ENCODE measurements at places on chromosomes 4 and X. TPM values are rescaled to one million over a fixed set of nuclear protein-coding genes. Genes with fewer than 3 reads are reported as not detected.

GRCh38 chr4:3677748-3678070, 88.5 kb upstream of the ADRA2C start:
- DNase-seq: no peak

GRCh38 chrX:154712781-154713740, 37.8 kb downstream of the GAB3 start:
- DNase-seq: no peak

DNA sequence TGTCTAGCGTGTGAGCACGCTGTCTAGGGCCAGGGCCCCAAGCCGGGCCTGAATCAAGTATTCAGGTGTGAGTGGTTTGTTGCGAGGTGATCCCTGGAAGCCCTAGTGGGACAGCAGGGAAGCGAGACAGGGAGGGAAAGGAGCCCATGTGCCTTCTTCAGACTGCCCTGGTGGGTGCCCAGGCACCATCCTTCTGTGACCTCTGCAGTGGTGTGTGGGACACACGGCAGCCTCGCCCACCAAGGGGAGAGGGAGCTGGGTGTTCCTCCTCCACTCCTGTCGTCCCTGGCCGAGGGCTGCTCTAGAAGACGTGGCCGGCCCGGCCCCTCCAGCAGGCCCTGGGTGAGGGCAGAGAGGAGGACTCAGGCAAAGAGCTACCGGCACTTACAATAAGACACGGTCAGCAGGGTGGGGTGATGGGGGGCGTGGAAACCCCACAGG, 47.4 kb downstream of the HTRA3 start:
- no peak for DNase-seq

DNA sequence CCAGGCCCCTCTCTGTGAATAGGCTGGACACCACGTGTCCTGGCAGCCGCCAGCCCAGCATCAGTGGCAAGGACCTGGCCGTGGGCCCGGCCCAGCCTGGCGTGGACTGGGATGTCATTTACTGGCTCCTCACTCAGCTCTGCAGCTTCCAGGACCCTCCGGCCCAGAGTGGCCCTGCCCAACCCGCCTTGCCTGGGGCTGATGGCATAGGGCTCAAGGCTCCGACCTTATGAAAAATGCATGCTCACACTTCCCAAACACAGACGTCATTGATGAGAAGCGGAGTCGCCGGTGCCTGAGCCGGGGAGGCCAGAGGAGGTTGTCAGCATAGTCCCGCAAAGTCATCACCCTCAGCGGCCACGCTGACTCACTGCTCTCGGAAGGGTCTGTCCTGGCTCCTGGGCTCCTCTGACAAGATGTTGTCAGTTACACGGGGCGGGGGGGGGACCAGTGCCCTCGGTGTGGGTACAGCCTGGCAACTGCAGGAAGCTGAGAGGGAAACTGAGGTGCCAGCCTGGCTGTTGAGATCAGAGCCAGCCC, 14.3 kb downstream of the CFAP99 start:
- DNase-seq: no peak

DNA sequence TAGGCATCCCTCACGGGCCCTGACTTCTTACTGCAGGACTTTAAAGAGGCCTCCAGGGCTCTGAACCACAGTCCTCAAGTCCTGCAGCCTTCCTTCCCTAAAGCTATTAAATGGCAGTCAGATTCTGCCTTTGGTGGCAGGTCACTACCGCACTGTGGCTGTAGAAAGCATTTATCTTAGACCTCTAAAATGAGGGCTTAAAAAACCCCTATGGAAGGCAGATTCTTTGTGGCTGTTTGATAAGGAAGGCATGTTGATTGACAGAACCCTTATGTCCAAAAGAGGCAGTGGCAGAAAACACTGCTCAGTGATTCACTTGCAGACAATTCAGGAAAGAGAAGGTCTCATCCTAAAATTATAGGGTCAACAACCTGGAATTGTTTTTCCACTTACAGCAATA, 79.2 kb downstream of the FBXL5 start:
- DNase-seq: no peak

GRCh38 chrX:36199928-36200327, 280.4 kb downstream of the CFAP47 start:
- no peak for DNase-seq

- no peak for DNase-seq
Observed at GRCh38 chr4:25911356-25911755, 2.7 kb upstream of the SMIM20 start.

- no peak for DNase-seq
Observed at GRCh38 chr4:155769090-155769489, 10.3 kb downstream of the GUCY1B1 start.

DNA sequence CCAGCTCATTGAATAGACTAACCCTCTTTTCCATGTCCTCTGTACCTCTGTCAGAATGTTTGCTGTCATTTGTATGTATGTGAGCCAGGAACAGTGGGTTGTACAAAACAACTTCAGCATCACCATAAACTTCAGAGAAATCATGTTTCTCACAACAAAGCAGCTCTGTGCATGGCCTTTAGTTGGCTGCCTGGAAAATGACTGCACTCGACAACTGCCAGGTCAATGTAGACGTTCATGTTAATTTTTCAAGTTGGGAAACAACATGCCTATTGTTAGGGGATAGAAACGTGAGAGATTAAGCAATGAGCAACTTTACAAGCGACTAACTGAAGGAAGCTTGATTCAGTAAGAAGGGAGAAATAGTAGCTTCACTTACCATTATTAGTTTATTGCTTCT, 17.9 kb upstream of the CXCL11 start:
- DNase-seq: no peak

GRCh38 chr4:135244056-135244455, 1042.5 kb upstream of the PABPC4L start:
- DNase-seq: no peak

GRCh38 chr4:154982187-154983047, 201.3 kb downstream of the RBM46 start:
- peak; percentile 18 for DNase-seq

GRCh38 chr4:181350615-181351415, 892.4 kb upstream of the TENM3 start:
- no peak for DNase-seq

GRCh38 chr4:120919358-120919757, 3.2 kb downstream of the PRDM5 start:
- DNase-seq: no peak

DNA sequence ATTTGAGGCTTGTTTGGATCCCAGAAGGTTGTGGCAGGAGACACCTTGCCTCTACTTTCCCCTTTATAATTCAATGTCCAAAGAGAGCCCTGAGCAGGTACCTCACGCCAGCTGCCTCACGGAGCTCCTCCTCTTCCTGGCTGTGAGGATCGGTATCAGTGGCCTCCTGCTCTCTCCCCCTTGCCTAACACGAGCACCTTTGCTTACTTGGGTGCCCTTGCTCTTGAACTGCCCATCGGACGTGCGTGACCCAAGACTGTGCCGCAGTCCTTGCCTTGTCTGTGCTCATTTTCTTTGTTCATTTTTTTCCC, 27.8 kb upstream of the MSANTD1 start:
- no peak for DNase-seq

DNA sequence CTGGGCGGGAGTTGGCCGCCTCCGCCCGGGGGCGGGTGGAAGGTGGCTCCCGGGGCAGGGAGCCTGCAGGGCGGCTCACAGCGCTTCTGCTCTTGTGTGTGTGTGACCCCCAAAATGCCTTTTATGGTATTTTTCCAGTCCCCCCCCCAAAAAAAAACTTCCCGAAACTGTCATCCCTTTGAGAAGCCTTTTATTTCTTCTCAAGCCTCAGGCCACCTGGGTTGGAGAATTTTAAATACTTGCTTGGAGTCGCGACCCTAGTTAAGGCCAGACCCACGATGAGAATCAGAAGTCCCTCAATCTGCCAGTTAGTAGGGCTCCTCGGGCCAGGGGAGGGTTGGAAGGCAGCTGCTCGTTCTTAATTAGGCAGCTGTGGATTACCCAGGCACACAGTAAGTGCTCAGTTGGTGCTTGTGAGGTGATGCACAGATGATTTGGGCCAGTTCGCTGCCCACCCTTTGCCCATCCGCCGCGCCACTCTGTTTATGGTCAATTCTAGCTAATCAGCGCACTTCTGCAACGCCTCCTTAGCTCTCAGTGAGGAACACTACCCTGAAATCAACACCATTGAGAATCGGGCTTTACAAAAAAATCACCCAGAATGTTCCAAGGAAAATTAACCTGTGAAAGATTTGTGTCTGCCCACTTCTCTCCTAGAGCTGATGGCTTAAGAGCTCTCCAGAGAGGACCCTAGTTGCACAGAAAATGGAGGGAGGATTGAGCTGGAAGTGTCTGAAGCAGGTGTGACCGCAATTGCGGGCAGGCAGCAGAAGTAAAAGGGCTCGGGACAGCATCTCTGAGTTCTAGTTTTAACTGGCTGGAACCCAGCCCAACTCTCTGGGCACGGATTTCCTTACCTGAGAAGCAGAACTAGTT, 648 bp upstream of the SCD5 start:
- DNase-seq: no peak

GRCh38 chr4:123976285-123976684, 579.7 kb downstream of the SPRY1 start:
- DNase-seq: no peak

GRCh38 chrX:47189906-47190305, 3.7 kb upstream of the UBA1 start:
- no peak for DNase-seq

- no peak for DNase-seq
Observed at GRCh38 chr4:146844761-146845160, 100.9 kb downstream of the TTC29 start.

Gene NLGN3
- total RNA-seq: 0.34 TPM

Gene HTRA3
- 4.7 TPM for total RNA-seq

Gene SLIT2
- total RNA-seq: 4.0 TPM

Gene TEX28
- not detected for total RNA-seq

Gene NLGN4X
- 1.5 TPM for total RNA-seq

Gene PRDM8
- total RNA-seq: 0.17 TPM

Gene PIGA
- 18.6 TPM for total RNA-seq

Gene PIR
- 1.4 TPM for total RNA-seq

Gene HMGB2
- 29.9 TPM for total RNA-seq

Gene PGRMC2
- 37.3 TPM for total RNA-seq

Measured in kidney epithelial cell (primary cell).